ENCODE measurements at places on chromosomes 4 and X.
A peak's percentile ranks its signal among the peaks of the same experiment; 100 is the strongest.

DNA sequence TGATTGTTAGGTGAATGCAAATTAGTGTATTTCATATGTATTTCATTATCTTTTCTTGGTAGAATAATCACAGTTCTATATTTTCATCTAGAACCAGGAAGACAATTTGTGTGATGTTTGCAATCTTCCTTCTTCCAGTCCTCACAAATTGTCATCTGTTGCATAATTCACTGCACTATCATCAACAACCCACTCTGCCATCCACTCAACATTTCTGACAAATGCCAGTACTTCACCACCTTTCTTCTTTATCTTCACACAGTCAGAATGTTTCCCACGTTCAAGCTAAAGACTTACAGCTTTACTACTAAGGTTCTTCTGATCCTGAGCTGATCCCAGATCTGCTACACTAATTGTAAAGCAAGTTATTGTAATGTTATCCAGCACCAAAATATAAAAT, 107.8 kb downstream of the IQCM start:
- DNase-seq: no peak

- no peak for DNase-seq
These were observed 176.6 kb upstream of the GALNTL6 start for GRCh38 chr4:171636606-171637005.

DNA sequence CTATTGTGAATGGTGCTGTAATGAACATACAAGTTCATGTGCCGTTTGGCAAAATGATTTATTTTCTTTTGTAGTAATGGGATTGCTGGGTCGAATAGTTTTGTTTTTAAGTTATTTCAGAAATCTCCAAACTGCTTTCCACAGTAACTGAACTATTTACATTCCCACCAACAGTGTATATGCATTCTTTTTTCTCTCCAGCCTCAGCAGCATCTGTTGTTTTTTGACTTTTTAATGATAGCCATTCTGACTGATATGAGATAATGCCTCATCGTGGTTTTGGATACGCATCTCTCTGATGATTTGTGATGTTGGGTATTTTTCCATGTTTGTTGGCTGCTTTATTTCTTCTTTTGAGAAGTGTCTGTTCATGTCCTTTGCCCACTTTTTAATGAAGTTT, 246.3 kb upstream of the ADGRL3 start:
- no peak for DNase-seq

- DNase-seq: no peak
These were observed 108.0 kb upstream of the ZNF518B start for GRCh38 chr4:10565166-10565780.

GRCh38 chr4:138573246-138573645, 331.1 kb upstream of the SLC7A11 start:
- no peak for DNase-seq

DNA sequence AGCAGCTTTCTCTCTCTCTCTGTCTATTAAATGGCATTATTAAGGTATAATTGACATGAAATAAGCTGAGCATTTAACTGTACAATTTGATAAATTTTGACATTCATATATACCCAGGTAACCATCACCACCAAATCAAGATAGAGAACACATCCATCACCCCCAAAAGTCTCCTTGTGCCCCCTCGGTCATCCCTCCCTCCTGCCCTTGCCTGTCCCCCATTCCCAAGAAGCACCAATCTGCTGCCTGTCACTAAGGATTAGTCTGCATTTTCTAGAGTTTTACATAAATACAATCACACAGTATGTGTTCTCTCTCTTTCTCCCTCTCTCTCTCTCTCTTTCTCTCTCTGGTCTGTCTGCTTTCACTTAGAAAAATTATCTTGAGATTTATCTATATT, 25.0 kb upstream of the TMEM154 start:
- DNase-seq: no peak

- peak; percentile 28 for DNase-seq
These were observed 2.3 kb downstream of the ZNF827 start for GRCh38 chr4:145936142-145936996.

DNA sequence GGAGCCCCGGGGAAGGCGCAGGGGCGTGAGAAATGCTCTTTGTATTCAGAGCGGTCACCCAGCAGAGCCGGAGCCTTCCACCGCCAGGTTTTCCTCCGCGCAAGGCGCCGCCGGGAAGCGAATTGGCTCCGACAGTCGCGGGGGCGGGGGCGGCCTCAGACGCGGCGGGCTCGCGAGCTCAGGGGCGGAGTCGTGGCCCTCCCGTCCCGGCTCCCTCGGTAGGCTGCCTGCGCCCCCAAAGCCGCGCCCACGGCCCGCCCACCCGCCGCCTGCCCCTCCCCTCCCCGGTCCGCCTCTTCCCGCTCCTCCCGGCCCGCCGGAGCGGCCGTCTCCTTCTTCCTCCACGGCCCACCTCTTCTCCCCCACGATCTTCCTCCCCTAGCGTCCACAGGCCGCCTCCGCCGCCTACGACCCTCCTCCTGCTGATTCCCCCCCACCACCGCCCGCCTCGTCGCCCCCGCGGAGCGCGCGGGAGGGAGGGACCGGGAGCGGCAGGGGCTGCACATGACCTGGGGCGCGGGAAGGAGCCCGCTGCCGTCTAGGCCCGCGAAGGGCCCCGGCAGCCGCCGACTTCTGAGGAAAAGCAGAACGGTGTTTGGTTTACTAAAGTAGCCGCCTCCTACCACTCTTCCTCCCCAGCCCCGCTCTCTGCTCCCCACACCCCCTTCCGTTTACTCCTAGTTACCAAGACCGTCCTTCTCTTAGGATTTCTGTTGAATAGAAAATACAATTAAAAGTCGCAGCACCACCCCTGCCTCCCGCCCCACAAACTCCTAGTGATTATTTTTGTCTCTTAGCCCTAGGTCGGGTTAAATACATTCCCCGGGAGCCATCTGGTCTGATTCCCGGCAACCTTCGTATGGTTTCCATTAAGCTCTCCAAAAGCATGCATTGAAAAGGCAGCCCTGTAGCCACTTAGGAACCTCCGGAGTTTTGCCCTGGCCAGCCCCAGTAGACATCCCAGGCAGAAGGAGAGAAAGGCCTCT, 53.2 kb downstream of the C4orf51 start:
- DNase-seq: peak; percentile 75

- no peak for DNase-seq
These were observed 546 bp downstream of the ZRSR2 start for GRCh38 chrX:15790769-15791290.

- DNase-seq: no peak
These were observed 48.5 kb downstream of the KLHL15 start for GRCh38 chrX:23978491-23978890.

GRCh38 chrX:137428221-137428661, 137.7 kb upstream of the ZIC3 start:
- DNase-seq: no peak

GRCh38 chrX:134753718-134754008, 95.4 kb upstream of the PLAC1 start:
- no peak for DNase-seq

DNA sequence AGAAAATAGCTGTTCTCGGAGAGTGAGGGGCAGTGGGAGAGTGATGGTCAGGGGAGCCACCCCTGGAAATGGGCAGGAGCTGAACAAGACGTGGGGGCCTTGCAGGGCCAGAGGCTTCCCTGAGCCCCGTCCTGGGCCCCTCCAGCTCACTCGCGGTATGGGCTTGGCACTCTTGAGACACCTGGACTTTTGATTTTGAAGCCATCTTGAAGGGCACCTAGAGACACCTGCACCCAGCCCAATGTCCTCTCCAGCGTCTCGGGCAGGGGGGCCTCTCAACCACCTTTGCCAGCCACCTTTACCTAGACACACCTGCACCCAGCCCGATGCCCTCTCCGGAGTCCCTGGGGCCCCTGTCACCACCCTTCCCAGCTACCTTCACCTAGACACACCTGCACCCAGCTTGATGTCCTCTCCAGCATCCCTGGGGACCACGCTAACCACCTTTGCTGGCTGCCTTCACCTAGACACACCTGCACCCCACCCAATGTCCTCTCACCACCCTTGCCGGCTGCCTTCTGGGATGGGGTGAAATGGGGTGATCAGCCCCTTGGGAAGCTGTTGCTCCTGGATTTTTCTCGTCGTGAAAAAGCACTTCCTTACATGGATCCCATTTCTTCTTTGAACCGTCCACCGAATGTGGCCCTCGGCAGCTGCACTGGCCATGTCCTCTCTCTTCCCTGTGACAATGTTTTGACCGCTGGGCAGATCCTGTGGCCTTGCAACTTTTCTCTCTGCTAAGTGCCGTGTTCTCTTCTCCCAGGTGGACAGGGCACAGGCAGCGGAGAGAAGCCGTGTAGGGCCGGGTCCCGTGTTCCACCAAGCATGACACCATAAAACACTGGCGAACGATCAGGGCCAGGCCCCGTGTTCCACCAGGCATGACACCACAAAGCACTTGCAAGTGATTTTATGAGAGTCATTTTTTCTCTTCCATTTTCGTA, 47.5 kb downstream of the CPZ start:
- no peak for DNase-seq

DNA sequence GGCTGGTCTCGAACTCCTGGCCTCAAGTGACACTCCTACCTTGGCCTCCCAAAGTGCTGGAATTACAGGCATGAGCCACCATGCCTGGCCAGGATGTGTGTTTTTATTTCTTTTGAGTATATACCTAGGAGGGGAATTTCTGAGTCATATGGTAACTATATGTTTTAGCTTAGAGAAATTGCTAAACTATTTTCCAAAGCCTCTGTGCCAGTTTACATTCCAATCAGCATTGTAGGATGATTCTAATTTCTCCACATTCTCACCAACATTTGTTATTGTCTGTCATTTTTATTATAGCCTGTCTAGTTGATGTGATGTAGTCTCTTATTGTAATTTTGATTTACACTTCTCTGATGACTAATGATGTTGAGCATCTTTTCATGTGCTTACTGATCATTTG, 1576.0 kb downstream of the RPA4 start:
- DNase-seq: no peak

DNA sequence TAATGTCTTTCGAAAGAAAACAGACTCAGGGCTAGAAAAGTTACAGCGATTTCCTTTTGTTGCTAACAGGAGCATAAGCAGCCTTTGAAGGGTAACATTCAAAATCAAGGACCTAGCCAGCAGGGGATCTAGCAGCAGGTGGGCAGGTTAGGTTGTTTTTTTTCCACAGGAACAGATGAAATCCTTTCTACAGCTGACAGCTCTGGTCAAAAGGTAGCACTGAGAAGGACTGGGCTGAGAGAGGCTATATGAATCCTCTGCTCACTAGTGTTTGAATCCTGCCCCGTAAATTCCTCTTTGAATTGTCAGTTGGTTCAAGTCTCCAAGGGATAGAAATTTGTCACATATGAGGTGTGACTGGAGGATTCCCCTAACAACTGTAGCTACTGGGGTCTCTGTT, 188.2 kb downstream of the SH2D1A start:
- no peak for DNase-seq

- DNase-seq: no peak
These were observed 5.9 kb upstream of the SASH3 start for GRCh38 chrX:129773649-129774458.

DNA sequence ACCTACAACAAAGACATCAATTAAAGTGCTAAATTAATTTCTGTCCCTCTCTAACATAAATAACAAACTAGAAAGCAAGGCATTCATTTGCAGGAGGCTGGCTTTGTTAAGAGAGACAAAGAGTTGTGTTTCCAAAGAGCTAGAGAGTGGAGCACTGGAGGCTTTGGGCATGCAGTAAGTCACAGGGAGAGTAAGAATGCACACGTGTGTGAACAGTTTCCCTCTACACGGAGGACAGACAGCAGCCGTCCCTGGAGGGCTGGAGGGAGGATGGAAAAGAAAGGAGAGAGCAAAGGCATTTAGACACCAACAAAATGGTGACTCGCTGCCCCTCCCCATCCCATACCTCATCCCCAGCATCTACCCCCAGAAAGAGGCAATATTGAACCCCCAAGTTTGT, 20.4 kb upstream of the DCHS2 start:
- DNase-seq: no peak

DNA sequence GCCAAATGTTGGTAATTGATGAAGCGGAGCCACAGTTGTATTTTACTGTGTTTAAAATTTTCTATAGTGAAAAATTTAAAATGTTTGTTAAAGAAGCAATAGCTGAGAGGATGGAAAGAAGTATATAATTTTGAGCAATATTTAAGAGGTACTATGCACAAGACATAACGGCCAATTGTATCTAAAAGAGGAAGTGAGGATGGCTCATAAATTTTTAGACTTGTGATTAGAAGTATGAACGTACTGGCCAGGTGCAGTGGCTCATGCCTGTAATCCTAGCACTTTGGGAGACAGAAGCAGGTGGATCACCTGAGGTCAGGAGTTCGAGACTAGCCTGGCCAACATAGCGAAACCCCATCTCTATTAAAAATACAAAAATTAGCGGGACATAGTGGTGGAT, 12.7 kb upstream of the HHIP start:
- no peak for DNase-seq

DNA sequence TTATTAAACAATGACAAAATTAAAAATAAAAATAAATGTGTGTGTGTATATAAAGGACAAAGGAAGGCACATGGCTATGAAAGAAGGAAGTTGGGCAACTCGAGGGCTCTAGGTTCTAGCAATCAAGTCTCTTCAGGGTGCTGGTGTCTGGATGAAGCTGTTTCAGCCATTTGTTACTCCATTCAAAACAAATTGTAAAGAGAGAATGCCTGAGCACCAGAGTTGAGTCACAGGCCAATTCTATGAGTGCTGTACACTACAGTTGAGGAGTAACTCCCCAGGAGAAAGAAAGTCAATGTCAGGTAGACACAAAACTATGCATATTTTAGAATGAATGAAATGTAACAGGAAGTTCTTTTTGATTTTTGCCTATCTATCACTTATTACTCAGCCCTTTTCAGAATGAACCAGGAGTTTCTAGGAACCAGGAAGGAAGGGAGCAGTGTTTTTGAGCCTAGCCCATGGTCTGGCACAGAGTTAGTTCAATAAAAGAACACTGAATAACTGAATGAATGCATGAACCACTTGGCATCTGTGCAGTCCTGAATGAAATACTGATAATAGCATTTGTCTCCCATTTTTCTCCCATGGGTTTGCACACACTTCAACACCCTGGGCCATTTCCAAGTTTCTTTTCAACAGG, 151.7 kb upstream of the CPEB2 start:
- DNase-seq: no peak

GRCh38 chr4:84158670-84159069, 340.4 kb downstream of the NKX6-1 start:
- no peak for DNase-seq

- DNase-seq: no peak
These were observed 44.8 kb downstream of the SHOX start for GRCh38 chrX:675279-675954.

- DNase-seq: no peak
These were observed 1575.8 kb upstream of the PABPC4L start for GRCh38 chr4:135777361-135777760.

- DNase-seq: no peak
These were observed 31.8 kb upstream of the C4orf50 start for GRCh38 chr4:6049985-6050384.

DNA sequence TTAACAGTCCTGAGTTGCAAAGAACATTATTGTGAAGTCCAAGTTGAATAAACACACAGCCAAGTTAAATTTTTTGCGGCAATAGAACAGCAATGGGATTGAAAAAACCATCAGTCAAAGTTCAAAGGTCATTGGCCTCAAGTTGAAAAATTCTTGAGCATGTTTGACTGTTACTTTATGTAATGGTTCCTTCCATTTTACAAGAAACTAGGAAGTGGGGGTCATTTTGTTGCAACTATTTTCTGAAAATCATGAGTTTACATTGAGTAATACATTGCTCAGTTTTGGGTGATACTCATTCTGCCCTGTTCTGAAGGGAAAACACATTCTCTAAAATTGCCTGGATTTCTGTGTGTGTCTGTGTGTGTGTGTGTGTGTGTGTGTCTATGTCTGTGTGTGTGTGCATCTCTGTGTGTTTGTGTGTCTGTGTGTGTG, 5.2 kb upstream of the IRF2 start:
- no peak for DNase-seq

- DNase-seq: no peak
These were observed 231.5 kb downstream of the UNC5C start for GRCh38 chr4:95317085-95317793.

GRCh38 chr4:36900446-36900987, 344.0 kb upstream of the NWD2 start:
- no peak for DNase-seq
